ENCODE measurements at places on chromosomes 6 and 20.

GRCh38 chr6:88561034-88561953 is 395.1 kb upstream of the CNR1 start:
- no peak for DNase-seq

DNA sequence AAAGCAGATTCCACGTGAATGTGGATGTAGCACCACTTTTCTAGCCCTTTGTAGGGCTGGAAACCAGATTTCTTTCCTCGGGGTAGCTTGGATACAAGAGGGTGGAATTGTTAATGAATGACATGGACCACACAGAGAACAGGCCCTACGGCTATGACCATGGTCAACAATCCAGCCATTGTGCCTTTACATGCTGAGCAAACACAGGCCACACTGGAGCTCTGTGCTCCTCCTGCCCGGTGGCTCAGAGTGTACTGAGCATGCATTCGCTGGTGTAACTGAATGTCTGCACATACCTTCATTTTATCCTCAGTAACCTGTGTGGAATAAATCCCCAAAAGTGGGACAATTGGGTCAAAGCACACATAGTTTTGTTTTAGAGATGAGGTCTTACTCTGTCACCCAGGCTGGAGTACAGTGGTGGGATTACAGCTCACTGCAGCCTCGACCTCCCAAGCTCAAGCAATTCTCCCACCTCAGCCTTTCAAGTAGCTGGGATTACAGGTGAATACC is 32.8 kb downstream of the LRP11 start:
- DNase-seq = no peak

DNA sequence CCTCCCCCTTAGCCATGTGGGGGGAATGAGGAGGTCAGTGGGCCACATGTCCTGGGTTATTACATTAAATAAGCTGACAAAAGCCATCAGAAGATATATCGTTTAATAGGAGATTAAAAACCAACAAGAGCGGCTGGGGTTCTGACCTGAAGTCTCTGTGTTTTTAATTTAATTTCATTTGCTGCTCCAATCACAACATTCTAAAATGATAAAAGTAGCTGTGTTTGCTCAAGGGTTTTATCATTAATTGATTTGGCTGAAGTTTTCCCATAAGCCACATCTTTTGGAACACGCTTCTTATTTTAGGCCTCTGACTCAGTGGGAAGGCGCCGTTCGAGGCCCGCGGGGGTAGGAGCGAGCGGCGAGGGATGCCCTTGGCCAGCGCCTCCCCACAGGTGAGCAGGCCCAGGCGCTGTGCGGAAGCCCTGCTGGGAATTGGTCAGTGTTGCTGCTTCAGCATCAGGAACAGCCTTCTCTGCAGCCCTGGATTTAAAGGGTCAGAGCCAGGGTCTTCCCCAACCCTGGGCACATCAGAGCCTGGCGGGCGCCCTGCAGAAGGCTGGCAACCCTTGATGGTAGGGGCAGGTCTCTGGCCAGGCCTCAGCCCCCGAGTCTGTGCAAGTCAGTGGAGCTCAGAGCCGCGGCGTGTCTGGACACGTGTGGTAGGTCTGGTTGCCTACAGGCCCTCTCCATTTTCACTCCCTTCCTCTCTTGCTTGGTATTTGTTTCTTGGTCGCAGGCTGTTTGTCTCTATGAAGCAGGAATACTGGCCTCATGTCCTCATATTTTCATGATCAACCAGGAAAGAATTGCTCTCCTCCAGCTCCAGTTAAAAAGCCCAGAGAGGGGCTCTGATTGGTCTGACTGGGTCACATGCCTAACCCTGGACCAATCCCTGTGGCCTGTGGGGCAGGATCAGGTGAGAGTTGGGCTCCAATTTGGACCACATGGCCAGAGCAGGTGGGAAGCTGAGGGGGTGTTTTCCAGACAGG is 30.9 kb upstream of the MLN start:
- DNase-seq = no peak

DNA sequence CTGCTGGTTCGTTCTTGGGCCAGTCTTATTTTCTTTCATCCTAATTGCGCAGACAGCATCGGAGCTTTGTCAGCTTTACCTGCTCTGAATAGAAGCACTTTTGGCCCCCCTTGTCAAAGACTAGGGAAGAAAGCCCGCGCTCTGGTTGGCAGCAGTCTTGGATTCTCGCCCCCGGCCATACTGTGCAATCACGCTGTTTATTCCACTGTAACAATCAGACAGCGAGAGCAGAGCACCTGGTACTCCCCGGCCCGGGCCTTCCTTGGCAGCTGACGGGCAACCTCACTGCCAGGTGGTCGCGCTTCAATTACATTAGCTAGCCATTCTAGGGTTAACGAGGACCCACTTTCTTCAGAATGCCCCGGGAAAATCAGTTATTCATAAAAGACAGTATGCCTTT is 72.6 kb downstream of the INSM1 start:
- no peak for DNase-seq

DNA sequence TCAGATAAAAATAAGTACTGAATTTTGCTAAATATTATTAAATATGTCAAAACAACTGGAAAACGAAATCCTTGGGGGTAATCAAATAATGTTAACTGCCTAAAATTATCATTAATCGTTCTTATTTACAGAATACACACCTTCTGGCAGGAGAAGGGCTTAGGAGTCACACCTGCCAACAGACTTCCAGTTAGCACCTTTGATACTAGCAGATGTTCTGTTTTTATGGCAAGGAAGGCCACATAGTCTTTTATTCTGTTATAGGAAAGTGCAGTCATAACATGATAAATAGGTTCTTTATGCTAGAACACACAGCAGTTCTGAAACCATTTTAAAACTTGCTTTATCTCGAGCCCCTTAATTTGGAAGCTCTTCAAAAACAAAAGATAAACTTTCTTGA is 464.1 kb downstream of the UTRN start:
- no peak for DNase-seq

GRCh38 chr6:117494283-117494682 is 11.8 kb downstream of the DCBLD1 start:
- no peak for DNase-seq

DNA sequence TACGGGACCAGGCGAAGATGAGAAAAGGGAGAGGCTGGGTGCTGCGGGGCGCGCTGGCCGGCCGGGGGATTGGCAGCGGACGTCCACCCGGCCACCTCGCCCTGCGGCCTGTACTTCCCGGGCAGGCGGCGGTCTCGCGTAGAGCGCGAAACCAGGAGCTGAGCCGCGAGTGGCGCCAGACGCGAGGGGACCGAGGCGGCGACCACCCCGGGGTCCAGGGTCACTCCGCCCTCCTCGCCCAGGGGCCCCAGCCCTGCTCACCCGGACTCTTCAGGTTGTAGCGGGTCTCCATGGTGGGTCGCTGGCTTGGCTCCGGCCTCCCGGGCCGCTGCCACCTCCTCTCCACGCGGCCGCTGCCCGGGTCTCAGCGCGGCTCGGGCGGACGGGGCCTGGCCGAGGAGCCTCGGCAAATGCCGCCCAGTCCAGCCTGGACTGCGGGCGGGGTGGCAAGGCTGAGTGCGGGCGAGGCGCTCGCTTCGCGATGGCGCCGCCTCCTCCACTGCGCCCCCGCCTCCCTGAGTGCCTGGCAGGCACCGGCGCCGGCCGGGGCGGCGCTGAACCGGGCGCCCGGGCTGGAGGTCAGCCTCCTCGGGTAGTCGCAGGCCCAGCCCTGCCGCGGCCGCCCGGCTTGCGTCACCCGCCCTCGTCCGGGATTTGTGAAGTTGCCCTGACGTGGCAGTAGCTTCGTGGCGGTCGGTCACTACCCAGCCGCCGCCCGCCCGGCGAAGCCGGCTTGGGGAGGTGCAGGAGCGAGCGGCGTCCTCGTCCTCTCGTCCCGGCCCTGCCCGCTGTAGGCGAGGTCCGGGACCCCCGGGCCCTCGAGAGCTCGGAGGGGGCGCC is at the start of gene UBE2J1:
Gene UBE2J1, minus strand, starts transcription at position 445 of the 840 bp plus-strand sequence. Its CDS starts 153 bp downstream, at position 292.
- peak; percentile 72 for DNase-seq

GRCh38 chr6:7561153-7561964 is 19.9 kb downstream of the DSP start:
- DNase-seq = no peak

DNA sequence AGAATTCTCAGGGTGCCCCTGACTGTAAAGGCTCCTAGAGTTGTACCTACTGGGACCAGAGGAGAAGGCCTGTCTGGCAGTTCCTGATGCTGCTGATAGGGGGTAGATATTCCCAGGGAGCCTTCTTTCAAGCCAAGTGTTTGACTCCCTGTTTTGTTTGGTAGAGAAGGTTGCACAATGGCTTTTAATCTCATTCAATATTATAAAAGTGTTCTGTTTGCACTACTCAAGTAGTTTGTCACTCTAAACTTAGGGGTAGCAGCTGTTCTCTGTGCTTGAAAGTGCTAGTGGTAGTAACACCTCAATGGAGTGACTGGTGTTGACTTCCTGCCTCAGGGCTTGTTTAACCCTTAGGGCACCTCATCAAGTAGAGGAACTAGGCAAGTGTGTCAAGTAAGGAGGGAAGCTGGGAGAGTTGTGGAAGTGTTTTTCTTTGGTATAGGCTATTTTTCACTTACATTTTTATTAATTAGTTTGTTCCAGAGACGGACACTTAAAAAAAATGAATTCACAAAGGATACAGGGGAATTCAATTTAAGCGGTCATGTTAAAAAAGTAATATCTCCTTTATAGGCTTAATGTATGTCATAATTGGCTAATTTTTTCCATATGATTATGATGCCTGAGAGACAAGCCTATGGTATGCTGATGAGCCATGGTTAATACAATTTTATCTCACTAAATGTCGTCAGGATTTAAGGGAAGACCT is 38.1 kb downstream of the BICRAL start:
- DNase-seq = no peak

GRCh38 chr6:160084198-160084776 is 37.3 kb upstream of the SLC22A1 start:
- no peak for DNase-seq

- no peak for DNase-seq
Measured at GRCh38 chr6:128118401-128118800, 217.5 kb upstream of the THEMIS start.

- DNase-seq = no peak
Measured at GRCh38 chr6:44500074-44500473, 112.6 kb downstream of the CDC5L start.

- DNase-seq = no peak
Measured at GRCh38 chr20:21685981-21686380, 19.5 kb upstream of the PAX1 start.

- no peak for DNase-seq
Measured at GRCh38 chr6:152379423-152379822, 257.7 kb downstream of the SYNE1 start.
